ENCODE measurements at places on chromosomes 5 and 9.

DNA sequence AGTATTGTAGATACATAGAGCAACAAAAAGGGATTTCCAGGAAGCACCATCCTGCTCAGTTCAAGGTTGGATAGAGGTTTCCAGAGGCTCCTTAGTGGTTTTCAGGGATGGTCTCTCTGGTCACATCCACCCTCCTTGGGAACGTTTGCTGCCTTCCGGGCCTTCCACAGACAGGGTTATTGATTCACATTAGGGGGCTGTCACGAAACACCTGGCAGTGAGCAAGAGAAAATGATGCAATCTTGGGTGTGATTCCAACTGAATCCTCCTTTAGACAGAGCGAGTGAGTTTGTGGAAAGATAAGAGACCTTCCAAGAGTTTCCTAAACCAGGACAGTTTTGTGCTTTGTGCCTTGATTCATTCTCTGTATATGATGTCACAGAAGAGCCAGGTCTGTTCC is 43.8 kb upstream of the CTSL start:
- DNase-seq: no peak

DNA sequence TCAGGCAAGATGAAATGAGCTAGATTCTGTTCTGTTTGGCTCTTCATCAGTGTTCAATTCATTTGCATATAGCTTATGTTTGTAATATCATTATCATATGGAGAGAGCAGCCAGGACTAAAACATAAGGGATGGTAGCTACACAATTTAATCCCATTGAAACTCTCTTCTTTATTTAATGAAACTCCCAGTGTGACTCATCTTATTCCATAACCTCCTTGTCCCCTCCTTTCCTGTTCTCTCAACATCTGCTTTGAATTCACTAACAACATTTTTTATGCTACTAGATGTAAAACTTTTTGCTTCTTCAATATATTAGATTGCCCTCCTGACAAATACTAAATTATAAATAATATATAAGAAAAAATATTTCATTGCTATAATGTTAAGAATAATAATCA is 1823.4 kb downstream of the MAT2B start:
- DNase-seq: no peak

DNA sequence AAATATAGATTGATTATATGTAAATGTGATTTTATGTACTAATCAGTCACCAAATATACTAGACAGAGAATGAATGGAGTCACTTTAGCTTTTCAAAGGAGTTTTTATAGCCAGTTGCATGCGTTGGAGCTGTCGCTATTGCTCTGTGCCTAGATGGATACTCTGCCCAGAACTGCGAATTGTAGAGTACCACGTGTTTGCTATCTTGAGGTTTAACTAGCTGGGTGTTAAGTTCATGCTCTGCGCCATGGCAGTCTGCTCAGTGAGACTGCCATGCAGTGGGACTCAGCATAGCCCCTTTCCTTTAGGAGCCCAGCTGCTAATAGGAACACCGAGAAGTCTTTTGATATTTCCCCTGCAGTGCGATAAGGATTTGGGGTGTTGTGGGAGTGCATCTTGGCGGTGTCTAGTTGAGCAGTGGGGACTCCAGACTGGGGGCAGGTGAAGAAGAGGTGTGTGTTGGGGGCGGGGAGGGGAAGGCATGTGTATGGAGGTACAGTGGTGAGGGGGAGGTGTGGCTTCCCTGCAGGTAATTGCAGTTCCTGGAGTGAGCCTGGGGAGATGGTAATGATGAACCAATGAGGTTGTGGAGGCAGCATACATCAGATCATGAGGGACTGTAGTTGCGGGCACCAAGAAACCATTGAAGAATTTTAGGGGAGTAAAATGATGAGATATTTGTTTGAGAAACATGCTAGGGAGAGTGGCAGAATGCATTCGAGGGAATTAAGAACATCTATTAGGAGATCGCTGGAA is 118.9 kb downstream of the TRIO start:
- no peak for DNase-seq

- DNase-seq: no peak
Measured at GRCh38 chr9:118652258-118652657, 717.0 kb downstream of the BRINP1 start.

GRCh38 chr5:6829150-6829784 is 116.0 kb downstream of the TENT4A start:
- peak; percentile 36 for DNase-seq

- DNase-seq: no peak
Measured at GRCh38 chr9:113899205-113899604, 23.1 kb downstream of the ZNF618 start.

GRCh38 chr9:77759391-77759790 is 111.3 kb upstream of the GNA14 start:
- no peak for DNase-seq

DNA sequence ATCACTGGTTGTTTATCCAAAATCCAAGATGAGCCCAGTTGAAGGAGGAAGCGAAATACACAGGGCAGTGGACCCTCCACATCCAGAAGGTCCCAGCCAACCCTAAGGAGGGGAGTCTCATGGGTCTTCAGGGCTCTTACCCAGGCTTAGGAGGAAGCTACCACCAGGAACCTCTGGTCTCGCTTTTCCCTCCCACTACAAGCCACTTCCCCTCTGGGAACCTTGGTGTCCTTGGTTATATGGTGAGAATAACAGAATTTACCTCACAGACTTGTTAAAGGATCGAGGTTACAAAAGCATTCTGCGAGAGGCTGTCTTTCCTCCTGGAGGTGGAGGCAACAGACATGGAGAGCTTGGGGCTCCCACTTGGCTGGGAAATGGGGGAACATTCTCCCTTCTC is 3.4 kb downstream of the HIGD2A start:
- no peak for DNase-seq

- no peak for DNase-seq
Measured at GRCh38 chr9:121317737-121318630, 50.0 kb downstream of the GSN start.

DNA sequence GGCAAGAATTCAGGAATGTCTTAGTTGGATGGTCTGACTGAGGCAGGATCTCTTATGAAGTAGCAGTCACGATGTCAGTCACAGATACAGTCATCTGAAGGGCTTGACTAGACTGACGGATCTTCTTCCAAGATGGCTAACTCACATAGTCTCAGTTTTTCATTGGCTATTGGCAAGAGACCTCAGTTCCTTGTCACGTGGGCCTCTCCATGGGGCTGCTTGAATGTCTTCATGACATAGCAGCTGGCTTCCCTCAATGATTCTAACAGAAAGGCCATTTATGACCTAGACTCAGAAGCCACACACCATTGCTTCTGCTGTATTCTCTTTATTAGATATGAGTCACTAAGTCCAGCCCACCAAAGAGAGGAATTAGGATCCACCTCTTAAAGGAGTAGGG is 4.7 kb downstream of the APC start:
- no peak for DNase-seq

DNA sequence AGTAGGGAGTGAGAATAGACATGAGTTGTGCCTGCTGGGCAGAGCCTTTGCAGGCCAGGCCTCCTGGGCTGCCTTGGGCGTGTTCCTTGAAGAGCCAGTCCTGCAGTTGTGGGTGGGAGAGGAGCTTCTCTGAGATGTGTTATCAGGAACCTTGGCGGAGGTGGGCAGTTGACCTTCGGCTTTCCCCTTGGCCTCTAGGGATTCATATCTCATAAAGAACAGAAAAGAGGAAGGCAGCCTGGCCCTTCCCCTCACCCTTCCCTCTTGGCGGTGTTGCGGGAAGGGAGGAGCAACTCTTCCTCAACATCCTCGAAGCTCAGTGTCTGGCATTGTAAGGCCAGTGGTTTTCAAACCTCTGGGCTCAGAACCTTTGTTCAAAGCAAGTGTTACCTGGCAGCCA is 59.2 kb downstream of the DAPK1 start:
- DNase-seq: no peak

DNA sequence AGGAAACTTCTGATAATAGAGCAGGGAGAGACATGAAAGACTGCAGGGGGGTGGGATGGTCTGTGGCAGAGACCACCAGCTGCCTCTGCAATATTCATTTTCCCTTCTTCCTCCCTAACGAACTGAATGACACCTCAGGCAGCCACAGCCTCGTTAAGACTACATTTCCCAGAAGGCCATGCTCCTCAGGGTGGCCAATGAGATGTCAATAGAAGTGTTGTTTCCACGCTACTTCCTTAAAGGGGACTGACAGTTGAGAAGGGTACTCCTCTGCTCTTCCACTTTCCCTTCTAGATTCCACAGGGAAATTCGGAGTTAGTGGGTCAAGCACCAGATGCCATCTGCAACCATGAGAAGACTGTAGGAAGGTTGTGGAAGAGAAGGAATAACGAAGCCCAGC is 52.0 kb upstream of the DAPK1 start:
- DNase-seq: no peak

- DNase-seq: peak; percentile 78
Measured at GRCh38 chr5:113513384-113514288, at the start of gene YTHDC2. TSS of gene YTHDC2 (plus strand) at chr5:113513694. CDS start at chr5:113513896, 202 bp downstream.

DNA sequence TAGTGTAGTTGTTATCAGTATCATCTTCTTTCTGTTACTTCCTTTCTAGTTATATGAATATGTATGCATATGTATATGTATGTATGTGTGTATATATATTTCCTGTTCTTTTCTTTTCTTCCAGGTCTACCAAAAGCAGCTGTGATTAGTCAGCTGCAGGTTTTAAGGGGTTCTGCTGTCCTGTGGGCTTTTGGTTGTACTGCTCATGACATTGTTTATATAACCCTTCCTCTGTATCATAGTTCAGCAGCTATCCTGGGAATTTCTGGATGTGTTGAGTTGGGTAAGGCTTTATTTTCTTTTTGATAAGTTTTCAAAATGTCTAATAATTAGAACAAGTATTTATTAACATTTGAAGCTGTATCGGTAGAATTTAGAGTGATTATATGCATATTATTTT is 23.2 kb downstream of the SLC27A6 start:
- no peak for DNase-seq

- no peak for DNase-seq
Measured at GRCh38 chr9:106420511-106420944, 442.4 kb upstream of the ZNF462 start.

GRCh38 chr5:16417398-16418074 is 48.1 kb downstream of the ZNF622 start:
- no peak for DNase-seq

DNA sequence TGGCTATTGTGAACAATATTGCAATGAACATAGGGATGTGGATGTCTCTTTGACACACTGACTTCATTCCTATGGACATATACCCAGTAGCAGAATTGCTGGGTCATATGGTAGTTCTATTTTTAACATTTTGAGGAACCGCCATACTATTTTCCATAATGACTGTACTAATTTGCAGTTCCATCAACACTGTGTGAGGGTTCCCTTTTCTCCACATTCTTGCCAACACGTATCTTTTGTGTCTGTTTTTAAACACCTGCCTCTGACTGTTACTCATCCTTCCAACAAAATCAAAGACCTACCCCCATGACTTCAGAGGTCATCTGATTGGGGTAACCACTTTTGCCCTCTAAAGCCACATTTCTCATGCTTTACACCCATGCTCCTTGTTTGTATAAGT is 133.5 kb downstream of the MED27 start:
- DNase-seq: no peak

DNA sequence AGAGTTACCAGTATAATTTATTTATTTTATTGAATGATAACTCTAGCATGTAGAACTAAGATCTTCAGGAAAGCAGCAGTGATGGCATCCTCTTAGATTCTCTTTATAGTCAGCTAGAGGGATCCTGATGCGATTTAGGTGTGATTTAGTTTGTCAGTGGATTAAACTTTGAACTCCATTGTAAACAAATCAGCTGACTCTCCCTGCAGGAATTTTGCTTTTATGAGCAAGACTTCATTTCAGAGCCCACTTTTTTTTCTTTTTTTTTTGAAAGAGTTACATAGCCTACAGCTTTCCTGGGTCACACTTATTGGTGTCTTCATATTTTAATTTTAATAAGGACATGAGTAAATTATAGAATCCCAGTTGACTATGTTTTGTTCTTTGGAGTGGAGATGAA is 93.8 kb upstream of the SEMA6A start:
- DNase-seq: no peak

GRCh38 chr5:154273028-154273617 is 82.6 kb downstream of the GALNT10 start:
- no peak for DNase-seq

- no peak for DNase-seq
Measured at GRCh38 chr5:55027595-55027994, 3.5 kb downstream of the GZMK start.

DNA sequence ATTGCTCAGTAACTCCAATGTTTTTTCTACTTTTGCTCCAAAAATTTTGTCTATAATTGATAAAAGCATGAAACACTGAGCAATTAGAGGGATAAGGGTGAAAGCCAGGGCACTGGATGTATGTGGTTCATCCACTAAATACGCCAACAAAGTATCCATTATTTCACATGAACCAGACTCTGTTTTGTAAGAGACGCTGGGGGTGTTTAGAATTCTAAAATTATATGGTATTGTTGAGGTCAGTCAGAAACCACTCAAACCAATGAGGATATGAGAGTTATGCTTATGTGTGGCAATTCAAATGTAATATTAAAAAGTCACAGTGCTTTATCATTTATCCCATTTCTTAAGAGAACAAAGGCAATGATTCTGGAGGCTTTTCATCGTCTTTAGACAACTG is 220.2 kb downstream of the EFNA5 start:
- DNase-seq: no peak

- peak; percentile 20 for DNase-seq
Measured at GRCh38 chr9:134099123-134099761, 31.4 kb upstream of the BRD3 start.

DNA sequence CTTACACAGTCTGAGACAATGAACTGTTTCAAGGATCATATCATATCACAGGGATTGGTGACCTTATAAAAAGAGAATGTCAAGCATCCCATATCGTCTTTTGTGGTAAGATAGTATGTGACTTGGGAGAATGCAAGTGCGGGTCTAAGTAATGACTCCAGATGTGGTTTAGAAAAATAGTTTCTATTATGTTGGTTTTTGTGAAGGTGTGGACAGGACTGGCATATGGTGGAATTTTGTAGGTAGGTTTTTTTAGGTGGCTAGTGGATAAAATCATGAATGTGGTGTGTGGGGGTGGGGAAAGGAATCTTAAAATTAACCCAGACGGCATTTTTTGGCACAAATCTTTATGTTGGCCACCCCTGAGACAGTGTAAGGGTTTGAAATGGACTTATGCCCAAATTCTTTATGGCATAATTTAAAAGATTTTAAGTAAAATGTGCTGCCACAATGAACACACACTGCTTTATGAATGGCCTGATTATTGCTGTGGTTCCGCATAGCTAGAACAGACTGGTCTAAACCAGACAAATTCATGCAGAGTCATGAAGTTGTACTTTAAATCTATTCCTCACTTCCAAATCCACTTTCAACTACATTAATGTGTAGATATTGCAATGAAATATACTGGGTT is 204.8 kb upstream of the HAPLN1 start:
- DNase-seq: no peak

- DNase-seq: no peak
Measured at GRCh38 chr5:63230754-63231153, 652.1 kb downstream of the LRRC70 start.

DNA sequence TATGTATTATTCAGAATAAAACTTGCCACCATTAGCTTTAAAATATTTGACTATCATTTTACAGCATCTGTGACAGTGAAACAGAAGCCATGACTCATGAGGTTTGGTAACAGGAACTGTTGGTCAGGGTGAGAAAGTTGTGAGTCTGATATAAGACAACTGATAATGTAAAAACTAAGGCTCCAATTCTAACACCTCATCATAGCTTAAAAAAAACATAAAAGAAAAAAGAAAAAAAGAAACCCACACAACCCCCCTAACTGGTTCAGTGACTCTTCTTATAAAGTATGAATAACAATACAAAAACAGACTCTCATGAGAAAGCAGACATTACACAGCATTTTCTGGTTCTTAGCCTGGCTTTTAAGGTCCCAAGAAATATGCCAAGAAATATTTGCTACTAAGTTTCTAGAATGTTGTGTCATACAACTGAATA is 85.8 kb downstream of the MRPS27 start:
- DNase-seq: no peak
